Type B pancreatic cell (in vitro differentiated cells): ENCODE measurements at places on chromosomes 2 and 18. TPM values are rescaled to one million over a fixed set of nuclear protein-coding genes. Genes with fewer than 3 reads are reported as not detected.
A peak's percentile ranks its signal among the peaks of the same experiment; 100 is the strongest.

DNA sequence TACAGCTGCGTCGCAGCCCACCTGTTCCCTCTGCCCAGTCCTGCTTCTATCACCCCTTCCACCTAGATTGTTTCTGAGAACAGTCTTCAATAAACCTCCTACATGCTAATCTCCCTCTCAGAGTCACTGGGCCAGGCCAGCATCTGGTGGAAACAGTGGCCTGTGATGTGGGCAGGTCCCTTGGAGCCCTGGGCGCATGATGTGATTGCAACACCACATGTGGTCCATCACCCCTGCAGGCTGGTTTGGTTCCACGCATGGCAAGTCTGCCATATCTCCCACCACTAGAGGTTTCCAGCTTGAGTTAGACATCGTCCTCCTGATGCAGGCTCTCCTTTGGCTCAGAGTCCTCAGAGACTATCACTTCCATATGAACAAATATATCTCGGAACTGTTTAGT is 83.5 kb downstream of the PRKCE start:
- DNase-seq: no peak

- DNase-seq: no peak
Observed at GRCh38 chr2:216327447-216327935, 44.8 kb downstream of the MARCHF4 start.

DNA sequence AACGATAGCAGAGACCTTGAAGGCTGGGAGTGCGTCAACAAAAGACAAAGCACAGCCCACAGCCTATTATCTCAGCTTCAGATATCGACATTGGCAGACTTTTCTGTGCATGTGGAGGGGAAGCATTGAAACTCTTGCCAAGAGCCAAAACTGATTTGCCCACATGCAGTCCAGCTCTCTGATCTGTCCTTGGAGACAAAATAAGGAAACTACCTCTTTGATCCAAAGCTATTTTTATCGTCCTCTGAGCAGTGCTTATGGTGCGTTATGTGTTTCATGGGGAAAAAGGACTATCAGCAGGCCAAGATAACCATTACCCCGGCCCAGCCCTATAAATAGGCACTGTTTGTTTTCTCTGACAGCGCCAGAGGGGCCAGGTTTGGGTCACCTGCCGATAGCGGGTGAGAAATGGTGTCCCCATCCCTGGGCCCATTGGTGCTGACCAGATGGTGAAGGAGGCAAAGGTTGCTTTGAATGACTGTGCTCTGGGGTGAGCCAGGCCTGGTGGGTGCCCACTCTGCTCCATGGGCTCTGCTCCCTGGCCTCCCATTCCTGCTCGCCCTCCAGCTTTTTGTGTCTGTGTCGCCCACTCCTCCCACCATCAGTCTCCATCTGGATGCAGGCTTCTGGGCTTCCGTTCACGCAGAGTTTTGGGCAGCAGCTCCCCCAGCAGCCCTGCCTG is 176.1 kb upstream of the HS6ST1 start:
- peak; percentile 58 for DNase-seq

Gene GALNT5
- total RNA-seq: 1.7 and 2.6 TPM in 2 replicates

Gene NBEAL1
- 28.5 and 41.2 TPM in 2 replicates for total RNA-seq

GRCh38 chr2:3532941-3533340 is 13.6 kb upstream of the ADI1 start:
- DNase-seq: no peak

Gene SSB
- 109 and 142 TPM in 2 replicates for total RNA-seq

DNA sequence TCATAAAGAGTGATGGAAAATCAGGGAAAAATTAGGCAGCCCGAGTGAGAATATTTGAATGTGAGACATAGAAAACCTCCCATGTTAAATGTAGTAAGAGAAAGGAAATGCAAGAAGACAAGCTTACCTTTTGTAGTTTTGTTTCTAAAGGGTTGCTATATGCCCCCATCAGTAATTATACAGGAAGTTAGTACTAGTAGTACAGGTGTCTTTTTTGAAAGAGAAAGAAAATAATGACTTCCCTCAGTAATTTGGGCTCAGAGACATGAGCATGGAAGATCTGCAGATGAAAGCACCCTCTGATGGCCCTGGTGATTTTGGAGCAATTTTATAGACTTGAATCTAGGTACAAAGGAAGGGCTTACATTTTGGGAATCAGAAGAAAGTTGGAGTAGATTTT is 80.8 kb downstream of the RHBDD1 start:
- no peak for DNase-seq
